ENCODE measurements at places on chromosomes 6 and 20. TPM values are rescaled to one million over a fixed set of nuclear protein-coding genes. Genes with fewer than 3 reads are reported as not detected.

The ZNF391 gene
- total RNA-seq = 3.0 TPM

GRCh38 chr6:169859978-169860703 is 108.7 kb downstream of the ERMARD start:
- DNase-seq = no peak

DNA sequence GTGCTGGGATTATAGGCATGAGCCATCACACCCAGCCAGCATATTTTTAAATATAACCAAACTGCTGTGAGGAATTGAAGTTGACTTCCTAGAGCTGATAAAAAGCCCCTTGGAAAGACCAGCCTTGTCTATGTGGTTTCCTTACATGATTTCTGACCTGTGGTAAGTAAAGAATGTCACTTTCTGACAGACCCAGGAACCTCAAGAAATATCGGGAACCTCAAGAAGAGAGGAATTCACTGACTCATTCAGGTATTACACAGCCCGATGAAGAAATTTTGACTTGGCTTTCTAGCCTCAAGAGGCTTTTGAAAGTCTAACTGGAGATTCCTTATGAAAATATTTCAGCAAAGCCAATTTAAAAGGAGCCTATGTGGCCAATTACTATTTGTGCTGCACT is 71.8 kb downstream of the FOXF2 start:
- no peak for DNase-seq

The NPBWR2 gene
- total RNA-seq = not detected

DNA sequence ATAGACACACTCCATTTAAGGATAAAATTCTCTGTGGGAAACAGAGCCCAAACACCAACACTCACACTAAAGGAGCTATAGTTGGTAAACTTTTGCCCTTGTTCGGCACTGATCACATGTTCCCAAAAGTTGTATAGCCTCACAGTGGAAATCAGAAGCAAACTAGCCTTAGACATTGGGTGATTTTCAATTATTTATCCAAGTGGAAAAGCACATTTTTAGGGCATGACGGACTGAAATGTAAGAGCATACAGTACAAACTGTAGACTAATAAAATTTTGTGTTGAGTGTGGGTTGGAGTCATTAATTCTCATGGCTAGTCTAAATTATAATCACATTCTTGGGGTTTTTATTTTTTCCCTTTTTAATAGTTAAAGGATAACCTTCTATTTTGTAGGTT is 202.4 kb downstream of the MOXD1 start:
- peak; percentile 37 for DNase-seq

The OXT gene
- total RNA-seq = not detected

DNA sequence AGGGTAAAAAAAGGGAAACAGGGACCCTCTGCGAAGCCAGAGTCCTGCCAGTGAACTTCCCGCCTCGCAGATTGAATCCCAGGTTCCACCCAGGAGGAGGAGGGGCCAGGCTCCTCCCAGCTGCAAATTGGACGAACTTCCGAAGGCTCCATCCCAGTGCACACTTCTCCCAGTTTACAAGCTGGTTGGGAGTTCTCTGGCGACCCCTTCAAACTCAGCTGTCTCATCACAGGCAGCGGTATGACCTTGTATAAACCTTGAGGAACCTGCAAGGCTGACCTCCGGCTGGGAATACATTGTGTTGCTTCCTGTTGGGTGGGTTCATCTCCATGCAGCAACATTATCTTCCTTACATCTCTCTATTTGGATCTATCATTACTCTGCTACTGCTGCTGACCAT is 962.7 kb downstream of the GRIK2 start:
- DNase-seq = no peak

GRCh38 chr20:16441546-16442164 is 131.6 kb downstream of the KIF16B start:
- DNase-seq = peak; percentile 26

DNA sequence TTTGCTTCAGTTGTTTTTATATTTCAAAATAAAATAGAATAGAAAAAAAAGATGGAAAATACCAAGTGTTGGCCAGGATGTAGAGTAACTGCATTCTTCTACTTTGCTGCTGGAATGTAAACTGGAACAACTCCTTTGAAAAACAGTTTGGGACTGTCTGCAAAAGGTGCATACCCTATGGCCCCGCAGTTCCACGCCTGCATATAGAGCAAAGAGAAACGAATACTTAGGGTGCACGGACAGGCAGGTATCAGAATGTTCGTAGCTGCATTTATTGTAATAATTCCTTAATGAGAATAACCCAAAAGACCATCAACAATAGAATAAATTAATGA is 603 bp upstream of the RAB23 start:
- DNase-seq = no peak

- no peak for DNase-seq
Observed at GRCh38 chr6:116881236-116881635, 4.2 kb downstream of the RFX6 start.

The TUBB2B gene
- total RNA-seq = 17.8 TPM

The NHLRC1 gene
- 1.2 TPM for total RNA-seq

- DNase-seq = no peak
Observed at GRCh38 chr6:3236005-3236404, 8.6 kb upstream of the TUBB2B start.

- DNase-seq = no peak
Observed at GRCh38 chr6:117929501-117929900, 22.4 kb downstream of the SLC35F1 start.

DNA sequence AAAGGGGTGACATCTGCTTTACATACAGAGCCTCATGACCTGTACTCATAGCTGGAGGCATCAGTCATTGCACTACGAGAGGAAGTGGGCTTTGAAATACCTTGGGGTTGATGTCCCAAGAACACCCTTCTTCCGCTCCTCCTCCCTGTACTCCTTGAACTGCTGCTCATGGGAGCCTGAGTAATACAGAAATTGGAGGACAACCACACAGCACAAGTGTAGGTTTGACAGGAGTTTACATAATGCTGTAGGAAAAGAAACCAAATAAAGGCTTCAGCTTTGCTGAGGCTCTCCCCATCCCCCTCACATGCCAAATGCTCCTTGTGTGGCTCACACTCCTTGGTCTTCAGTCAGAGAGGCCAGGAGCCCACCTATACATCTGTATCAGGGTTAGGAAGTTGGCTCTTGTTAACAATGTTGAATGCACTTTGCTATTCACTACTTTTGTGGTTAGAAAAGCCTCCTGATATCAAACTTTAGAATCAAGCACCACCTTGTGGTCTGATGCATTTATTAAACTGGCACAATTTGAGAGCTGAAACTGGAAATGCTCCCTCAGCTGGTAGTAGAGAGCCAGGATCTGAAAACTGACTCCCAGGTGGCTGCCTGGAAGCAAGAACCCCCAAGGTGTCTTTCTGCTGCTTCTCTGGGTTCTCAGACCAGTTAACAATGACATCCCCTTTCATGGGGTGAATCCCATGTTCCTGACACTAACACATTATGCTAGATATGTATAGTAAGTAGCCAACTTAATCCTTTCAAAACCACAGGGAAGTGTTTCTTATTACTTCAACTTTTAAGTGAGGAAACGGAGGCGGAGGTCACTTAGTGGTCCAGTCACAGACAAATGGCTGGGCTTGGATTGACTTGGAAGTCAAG is 56.2 kb upstream of the EDN1 start:
- DNase-seq = peak; percentile 85

GRCh38 chr6:33585403-33586107 is 5.5 kb upstream of the BAK1 start:
- DNase-seq = peak; percentile 32

DNA sequence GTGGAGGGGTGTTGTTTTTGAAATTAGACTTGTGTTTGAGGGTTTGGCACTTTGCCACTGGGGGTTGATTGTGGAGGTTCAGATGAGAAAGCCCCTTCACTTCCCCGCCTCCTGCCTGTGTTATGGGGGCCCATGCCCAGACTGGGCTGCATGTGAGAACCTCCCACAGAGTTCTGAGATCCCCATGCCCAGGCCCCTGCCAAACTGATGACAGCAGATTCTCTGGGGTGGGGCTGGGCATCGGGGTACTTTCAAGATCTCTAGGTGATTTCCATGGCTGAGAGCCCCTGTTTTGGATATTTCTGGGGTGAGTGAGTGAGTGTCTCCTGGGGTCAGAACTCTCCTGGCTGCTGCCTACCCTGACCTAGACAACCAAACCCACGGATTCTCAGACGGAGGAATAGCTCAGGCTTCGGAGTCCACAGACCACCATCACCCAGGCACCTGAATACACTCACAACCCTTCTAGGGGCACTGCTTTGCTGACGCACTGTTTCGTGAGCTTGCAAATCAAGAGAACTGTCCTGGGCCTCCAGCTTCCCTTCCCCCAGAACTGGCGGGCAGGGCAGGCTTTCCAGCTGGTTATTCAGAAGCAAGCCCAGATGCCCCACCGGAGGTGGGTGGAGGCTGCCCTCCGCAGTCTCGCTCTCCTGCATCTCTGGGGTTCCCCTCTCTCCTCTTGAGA is 6.3 kb downstream of the BCAS1 start:
- no peak for DNase-seq

GRCh38 chr6:37689381-37689780 is 8.3 kb downstream of the MDGA1 start:
- DNase-seq = no peak

DNA sequence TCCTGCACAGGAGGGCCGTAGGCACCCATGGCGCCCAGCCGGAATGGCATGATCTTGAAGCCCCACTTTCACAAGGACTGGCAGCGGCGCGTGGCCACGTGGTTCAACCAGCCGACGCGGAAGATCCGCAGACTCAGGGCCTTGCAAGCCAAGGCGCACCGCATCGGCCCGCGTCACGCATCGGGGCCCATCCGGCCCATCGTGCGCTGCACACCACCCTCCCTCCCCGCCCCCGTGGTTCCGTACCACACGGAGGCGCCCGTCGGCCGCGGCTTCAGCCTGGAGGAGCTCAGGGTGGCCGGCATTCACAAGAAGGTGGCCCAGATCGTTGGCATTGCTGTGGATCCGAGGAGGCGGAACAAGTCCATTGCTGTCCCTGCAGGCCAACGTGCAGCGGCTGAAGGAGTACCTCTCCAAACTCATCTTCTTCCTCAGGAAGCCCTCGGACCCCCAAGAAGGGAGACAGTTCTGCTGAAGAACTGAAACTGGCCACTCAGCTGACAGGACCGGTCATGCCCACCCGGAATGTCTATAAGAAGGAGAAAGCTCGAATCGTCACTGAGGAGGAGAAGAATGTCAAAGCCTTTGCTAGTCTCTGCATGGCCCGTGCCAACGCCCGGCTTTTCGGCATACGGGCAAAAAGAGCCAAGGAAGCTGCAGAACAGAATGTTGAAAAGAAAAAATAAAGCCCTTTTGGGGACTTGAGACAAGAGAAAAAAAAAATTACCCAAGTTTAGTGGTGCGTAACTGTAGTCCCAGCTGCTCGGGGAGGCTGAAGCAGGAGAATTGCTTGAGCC is 9.9 kb upstream of the NCOA5 start:
- DNase-seq = no peak

The RSPO4 gene
- total RNA-seq = 1.1 TPM

GRCh38 chr6:134389658-134390057 is 71.7 kb upstream of the SGK1 start:
- no peak for DNase-seq

GRCh38 chr6:15400572-15401004 is 154.7 kb downstream of the JARID2 start:
- DNase-seq = peak; percentile 48

DNA sequence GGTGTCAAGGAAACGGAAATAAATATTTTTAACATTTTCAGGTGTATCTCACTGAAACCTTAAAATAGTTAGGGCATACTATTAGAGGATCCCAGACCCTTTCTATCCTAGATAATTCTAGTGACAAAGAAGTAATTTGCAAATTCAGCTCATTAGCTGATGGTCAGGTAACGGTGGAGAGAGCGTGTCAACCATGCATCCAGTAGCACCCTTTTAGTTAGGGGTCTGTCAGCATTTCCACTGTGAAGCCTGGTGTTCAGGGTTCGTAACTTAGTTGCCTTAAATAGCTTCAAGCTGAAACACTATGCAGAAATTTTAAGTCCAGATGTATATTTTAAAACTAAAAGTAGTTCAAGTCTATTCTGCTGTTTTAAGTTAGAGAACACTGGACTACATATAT is 48.5 kb upstream of the SUPT3H start:
- DNase-seq = no peak

- no peak for DNase-seq
Observed at GRCh38 chr20:57445774-57446173, 54.6 kb downstream of the RBM38 start.

The CEBPB gene
- total RNA-seq = 39.7 TPM

DNA sequence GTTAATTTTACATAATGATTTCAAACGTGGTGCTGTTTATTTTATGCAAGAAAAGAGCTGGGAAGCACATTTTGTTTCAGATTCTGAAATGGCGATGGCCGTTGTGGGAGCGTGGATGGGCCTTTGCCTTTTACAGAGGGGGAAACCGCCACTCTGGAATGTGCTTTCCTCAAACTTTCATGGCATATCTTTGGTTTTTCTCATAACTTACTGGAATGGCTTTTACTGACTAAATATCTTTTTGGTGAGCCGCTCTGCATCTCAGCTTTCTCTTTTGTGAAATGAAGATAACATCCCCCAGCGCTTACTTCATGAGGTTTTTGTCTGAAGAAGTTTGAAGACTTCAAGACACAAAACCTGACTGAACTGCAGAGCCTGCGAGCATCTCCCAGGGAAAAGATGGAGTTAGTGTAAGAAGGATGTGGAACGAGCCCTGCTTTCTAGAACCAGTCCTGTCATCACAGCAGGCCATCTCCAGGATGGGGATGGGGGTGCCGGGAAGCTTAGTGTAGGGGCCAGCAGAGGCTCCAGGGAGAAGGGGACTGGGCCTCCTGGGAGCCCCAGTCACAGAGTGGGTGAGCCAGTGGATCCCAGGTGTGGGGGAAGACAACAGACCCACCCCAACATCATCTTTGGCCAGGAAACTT is 61.8 kb upstream of the TIAM2 start:
- no peak for DNase-seq

- no peak for DNase-seq
Observed at GRCh38 chr6:24064106-24064505, 61.9 kb upstream of the NRSN1 start.
